ENCODE measurements at places on chromosomes 2 and 18.

DNA sequence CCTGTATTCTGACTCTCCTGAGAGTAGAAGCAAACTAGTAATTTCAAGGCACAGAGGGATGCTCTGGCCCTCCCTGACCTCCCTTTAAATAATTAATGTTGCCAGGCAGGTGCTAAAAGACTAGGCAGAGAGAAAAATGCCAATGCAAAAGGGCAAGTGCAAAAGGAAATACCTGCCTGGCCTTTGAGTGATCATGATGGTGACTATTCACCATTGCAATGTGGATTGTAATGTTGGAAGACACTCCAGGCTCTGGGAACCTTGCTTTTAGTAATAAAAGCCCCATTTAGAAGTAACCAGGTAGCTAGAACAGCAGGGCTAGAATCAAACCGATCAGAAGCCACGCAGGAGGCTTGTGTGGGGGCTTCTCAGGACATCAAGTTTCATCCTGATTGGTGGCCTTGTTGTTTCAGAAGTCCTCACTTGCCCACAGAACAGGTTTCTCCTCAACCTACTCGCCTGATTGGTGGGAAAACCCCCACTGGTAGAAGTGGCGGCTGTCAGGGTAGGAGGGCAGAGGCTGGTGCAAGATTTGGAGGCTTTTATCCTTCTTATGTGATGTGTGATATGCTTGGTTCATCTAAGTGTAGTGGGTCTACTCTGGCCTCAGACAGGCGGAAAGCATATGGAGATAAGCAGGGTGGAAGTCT lies 16.0 kb upstream of the CHRNA1 start:
- no peak for DNase-seq

DNA sequence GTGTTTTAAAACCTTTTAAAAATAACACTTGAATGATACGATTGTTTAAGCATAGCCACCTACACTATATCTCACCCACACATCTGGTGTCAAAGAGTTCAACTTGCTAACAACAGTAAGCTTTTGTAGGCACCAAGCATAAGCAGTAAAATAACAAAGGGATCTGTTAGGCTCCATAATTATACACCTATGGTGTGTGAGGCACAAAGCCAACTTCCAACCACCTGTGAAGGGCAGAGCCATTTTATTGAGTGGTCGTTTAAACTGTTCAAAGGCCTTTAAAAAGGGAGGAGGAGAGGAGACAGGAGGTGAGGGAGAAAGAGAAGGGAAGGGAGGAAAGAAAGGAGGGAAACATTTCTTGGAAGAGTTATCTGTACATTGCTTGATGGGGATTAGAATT lies 27.9 kb downstream of the NEMP2 start:
- no peak for DNase-seq

- DNase-seq: no peak
Measured at GRCh38 chr18:79568543-79569205, 110.9 kb upstream of the CTDP1 start.

GRCh38 chr18:76963936-76964335 lies 141.6 kb downstream of the ZNF236 start:
- DNase-seq: no peak

DNA sequence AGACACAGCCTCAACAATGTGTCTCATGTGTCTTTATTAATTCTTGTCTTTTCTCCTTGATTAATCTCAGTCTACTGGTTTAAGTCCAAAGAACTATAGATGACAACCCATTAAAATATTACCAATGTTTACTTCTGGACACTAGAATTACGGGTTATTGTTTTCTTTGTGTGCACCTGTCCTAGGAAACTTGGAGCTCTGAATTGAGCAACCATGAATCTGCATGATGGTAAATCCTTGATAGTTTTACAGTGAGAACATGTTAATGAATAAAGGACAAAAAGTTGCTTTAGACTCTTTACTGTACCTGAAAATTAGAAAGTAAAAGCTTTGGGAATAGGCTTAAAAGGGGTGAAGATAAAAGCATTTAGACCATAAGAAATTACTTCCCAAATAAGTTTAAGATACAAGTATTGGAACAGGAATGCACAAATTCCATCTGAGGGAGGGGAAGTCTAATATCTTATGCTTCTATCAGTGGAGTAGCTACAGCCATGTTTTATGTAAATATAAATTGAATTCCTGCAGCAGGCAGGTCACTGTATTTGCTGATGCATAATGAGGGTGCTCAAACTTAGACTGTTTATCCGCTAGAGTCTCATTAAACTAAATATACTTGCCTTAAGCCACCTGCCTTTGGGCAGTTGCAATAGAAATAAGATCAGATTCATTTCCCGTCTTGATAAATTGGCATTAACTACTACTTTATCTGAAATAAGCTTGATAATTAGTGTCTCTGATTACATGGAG lies 603.7 kb upstream of the GCFC2 start:
- no peak for DNase-seq

- DNase-seq: no peak
Measured at GRCh38 chr2:120367649-120368048, 21.7 kb downstream of the INHBB start.

GRCh38 chr2:96693286-96694200 lies 46.3 kb downstream of the LMAN2L start:
- no peak for DNase-seq

DNA sequence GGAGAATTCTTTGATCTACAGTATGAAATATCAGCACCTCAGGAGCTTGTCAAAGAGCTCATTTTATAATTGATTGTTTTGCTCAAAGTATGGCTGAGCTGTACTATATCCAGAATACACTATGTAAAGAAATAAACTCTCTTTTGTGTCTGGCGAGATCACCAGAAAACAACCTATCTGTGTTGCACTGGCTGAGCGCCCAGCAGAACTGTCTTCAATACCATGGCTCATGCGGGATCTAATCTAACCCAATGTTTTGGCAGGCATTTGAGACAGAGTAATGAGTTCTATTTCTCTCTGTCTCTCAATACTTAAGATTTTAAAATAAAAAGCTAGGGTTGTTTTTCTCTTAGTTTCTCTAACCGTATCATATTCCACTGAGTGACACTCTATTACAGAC lies 192.4 kb downstream of the L3MBTL4 start:
- DNase-seq: no peak

GRCh38 chr18:50620319-50620718 lies 60.4 kb downstream of the MAPK4 start:
- no peak for DNase-seq

DNA sequence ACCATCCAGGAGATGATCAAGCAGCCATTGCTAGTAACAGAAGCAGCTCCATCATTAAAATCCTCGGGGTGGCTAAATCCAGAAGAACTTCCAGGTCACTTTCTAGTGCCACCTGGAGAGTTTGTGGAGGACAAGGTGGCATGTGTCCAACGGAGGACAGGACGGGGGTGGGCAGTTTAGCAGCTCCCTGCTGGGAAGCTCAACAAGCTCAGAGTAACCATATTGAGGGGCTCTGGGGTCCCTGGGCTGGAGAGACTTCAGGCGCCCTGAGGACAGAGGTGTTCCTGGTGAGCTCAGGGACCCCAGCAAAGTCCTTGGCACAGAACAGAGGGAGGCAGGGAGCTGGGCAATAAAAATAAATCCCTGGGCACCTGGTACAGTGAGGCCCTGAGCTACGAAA lies 140.0 kb upstream of the FHL2 start:
- no peak for DNase-seq

DNA sequence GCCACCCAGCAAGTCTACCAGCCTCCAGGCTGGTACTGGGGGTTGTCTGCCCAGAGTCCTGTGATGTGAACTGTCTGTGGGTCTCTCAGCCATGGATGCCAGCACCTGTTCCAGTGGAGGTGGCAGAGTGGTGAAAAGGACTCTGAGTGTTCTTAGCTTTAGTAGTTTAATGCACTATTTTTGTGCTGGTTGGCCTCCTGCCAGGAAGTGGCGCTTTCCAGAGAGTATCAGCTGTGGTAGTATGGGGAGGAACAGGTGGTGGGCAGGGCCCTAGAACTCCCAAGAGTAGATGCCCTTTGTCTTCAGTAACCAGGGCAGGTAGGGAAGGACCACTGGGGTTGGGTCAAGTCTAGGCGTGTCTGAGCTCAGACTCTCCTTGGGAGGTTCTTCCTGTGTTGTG lies 356.7 kb downstream of the STK39 start:
- DNase-seq: no peak

- DNase-seq: no peak
Measured at GRCh38 chr2:10757814-10758286, 36.4 kb downstream of the ATP6V1C2 start.

DNA sequence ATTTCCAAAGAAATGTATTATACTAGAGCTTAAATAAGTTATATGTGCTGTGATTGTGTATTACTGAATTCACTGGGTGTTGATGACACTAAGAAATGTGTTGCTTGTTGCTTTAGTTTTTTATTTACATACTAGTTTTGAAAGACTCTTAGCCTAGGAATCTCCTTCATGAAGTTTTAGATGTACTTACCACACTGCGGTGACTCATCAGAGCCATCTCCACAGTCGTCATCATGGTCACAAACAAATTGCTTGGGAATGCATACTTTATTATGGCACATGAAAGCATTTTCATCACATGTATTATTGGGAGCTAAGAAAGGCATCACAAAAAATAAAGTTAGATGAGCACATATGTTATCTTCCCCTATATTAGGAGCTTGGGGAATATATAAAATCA lies 1624.2 kb downstream of the LRP1B start:
- no peak for DNase-seq

DNA sequence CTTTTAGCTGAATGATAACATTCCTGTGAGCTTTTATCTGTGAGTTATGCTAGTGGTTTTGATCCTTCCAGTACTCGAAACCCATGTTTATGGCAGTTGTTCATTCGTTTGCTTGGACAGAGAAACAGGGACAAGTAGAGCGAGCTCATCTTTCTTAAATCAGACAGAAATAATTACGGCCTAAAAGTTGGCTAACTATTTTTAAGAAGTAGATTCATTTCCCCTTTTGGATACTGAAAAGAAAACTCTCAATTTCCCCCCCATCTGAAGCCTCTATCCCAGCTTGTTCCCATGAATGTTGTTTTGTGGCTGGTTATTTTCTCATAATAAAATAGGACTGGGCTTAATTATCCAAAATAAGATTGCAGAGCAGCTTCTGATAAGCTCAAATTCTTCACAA lies 67.1 kb downstream of the ANTXR1 start:
- DNase-seq: no peak

DNA sequence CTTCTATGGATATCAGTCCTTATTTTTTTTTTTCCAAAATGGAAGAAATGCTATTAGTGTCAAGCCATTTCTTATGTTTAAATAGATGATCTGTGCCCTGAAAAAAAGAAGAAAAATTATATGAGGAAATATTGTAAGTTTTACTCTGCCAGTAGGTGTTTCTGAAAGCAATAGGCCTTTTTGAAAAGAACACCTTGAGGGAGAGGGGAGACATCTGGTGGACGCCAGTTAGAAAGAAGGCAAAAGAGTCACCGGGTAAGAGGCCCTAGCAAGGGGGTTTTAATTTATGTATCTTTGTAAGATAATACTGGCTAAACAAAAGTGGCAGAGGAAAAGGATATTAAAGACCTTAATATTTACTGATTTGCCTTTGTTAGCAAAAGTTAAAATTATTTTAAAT lies 56.1 kb downstream of the DYNAP start:
- no peak for DNase-seq

- no peak for DNase-seq
Measured at GRCh38 chr2:214328941-214329340, 81.9 kb upstream of the VWC2L start.

All from ecto neural progenitor cell (in vitro differentiated cells).